DMS 273 treated with DMSO at 0.1 percent for 48 hours (cell line): ENCODE measurements at places on chromosomes 3 and 15.

DNA sequence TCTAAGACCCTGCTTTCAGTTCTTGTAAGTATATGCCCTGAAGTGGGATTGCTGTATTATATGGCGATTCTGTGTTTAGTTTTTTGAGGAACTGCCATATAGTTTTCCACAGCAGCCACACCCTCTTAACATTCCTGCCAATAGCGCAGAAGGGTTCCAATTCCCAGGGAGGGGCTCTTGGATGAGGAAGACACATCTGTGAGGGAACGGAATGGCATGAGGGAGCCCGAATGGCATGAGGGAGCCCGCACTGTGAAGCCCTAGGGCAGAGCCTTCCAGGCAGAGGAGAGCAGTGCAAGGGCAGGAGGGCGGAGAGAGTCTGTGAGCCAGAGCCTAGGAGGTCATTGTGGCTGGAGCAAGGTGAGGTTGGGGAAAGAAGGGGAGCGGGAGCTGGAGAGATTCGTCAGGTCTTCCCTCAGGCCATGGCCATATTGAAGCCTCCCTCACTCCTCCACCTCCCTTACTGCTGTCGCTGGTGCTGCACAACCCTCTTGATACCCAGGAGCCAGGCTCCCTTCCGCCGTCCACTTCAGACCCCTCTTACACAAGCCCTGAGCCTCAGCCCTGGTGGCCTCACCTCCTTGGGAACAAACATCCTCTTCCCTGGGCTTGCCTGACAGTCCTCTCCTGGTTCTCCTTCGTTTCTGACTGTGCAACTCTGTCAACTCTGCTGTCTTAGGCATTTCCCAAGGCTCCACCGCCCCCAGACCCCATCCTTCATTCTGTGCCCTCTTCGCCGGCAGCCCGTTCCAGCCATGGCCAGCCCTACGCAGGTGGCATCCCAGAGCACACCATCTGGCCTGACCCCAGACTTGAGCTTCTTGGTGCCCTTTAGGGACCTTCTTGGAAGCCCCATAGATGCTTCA, 51.4 kb downstream of the FGD5 start:
- DNase-seq, result no peak

DNA sequence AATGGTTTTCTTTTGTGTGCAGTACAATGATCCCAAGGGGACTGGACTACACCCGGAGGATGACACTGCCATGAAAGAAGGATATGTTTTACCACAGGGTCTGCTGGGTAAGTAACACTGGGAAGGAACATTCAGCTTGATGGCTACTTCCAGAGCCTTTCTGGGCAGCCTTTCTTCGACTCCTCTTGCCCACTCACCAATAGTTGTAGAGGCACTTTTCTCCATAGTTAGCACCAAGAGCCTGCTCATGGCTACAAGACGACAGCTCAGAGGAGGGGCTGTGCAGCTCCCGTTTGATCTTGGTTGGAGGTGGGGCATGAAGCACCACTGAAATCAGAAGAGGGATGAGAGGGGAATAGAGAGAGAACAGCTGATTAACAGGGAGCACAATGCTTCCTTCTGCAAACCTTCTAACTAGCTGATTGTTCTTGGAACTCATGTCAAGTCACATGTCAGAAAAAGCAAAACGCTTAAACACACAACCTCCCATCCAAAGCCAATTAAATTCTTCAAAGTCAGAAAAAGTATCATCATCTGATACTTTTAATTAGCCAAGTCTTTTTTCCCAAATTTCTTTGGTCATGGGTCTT, 27.9 kb downstream of the ETV5 start:
- DNase-seq, result no peak

DNA sequence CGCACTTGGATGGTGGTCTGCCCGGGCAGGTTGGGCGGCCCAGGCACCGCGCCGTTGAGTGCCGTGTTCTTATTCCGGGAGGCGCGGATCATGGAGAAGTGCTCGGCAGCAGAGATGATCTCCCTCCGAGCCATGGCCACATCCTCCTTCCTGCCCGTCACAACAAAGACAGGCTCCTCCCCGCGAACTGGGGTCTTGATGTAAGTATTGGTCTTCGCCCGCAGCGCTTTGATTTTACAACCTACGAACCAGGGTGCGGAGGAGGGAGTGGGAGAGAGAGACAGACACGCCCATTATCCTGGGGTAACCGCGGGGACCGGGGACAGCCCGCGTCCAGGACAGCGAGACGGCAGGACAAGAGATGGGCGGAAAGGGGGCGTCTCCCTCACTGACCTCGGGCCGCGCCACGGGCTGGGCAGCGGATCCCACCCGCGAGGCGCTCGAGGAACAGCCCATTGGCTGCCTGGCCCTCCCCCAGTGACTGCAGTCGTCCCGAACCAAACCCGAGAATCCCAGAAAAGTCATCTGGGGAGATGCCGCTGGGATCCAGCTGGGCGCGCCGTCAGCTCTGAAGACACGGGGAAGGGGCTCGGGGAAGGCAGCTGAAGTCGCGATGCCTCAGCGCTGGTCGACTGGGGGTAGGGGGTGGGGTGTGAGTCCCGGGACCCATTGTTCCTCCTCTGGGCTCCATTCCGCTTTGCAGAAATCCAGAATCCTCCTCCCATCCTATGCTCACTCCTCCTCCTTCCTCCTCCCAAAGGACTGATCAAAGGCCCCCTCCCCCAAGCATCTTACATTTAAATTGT, 1.2 kb downstream of the MEX3B start:
- no peak for DNase-seq

DNA sequence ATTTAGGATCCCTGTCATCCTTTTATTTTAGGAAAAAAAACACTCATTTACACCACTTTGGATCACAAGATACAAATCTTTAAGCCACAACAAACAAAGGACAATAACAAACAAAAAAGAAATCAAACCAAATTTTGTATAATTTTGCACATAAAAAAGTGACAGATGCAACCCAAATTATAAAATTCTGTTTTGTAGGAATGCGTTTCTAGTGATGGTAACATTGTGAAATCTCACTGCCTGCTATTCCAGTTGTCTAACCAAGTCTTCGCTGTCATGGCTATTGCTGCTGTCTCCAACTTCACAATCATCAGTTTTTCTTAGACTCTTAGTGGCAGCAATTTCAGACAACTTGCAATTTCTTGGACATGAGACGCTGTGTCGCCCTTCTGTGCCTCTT, 58.3 kb upstream of the ARL6 start:
- no peak for DNase-seq

- no peak for DNase-seq
These were observed 121.4 kb downstream of the GABRG3 start for GRCh38 chr15:27092390-27092789.

DNA sequence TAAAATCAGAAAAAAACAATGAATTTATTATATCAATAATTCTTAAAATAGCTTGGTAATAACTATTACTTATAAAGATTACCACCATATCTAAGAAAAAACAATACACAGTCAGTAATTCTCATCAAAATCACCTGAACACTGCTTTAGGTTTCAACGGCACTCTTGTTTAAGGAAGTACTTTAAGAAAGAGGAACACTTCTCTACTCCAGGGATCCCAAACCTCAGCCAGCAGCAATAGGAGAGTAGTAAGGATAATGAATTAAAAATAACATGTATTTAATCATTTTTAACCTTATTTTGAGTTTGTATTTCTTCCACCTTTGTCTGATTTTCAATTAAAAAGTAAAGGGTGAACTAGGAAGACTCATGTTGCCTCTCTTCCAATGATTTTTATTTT, 494.0 kb upstream of the NR2F2 start:
- DNase-seq, result no peak

- no peak for DNase-seq
These were observed 26.8 kb upstream of the DUT start for GRCh38 chr15:48304398-48304797.

DNA sequence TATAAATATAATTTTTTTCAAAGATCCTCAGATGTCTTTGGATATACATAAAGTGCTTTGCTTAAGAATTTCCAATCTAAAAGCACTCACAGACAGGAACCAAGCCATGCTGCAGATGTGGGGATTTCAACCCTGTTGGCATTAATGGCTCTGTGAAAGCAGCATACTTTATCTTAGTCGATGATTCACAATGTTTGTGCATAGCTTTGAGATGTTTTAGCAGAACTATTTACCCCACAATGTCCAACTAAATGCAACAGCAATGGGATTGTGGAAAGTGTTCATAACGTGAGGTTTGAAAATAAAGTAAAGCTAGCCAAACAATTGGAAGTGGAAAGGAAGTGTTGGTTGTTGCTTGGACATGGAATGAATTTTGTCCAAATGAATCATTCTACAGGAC, 371.4 kb downstream of the SOX2 start:
- DNase-seq, result no peak

- DNase-seq, result no peak
These were observed 260.2 kb upstream of the NAALADL2 start for GRCh38 chr3:174598885-174599439.

- DNase-seq, result no peak
These were observed 90.8 kb downstream of the ANP32A start for GRCh38 chr15:68729789-68730411.

DNA sequence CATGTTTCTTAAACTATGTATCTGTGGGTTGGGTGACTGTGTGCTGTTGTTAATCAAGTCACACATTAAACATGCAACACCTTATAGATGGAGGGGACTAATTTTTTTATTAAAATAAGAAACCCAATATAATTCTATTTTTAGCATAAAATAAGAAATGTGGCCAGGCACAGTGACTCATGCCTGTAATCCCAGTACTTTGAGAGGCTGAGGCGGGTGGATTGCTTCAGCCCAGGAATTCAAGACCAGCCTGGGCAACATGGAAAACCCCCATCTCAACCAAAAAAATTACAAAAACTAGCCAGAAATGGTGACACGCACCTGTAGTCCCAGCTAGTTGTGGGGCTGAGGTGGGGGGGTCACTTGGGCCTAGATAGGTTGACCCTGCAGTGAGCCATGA, 1021.0 kb downstream of the EPHA3 start:
- no peak for DNase-seq

DNA sequence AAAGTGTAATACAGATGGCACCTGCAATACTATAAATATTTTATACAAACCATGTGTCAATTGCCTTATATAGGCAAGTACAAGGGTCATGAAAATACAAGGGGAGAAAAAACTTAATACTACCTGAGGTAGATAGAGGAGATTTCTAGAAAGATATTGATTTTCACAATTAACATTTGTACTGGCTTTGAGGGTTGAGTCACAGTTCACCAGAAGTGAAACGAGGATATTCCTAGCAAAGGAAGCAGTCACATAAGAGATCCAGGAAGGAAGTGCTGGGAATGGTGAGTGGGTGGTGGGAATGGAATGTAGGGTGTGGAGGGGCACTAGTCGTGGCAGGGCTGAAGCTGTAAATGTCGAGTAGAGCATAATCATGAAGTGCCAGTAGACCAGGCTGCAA, 108.7 kb downstream of the P2RY1 start:
- DNase-seq, result no peak

GRCh38 chr15:97482521-97482920, 478.0 kb upstream of the ARRDC4 start:
- no peak for DNase-seq

- DNase-seq, result no peak
These were observed 456.2 kb downstream of the TBL1XR1 start for GRCh38 chr3:176740906-176741663.

- no peak for DNase-seq
These were observed 73.4 kb downstream of the PLXNA1 start for GRCh38 chr3:127056281-127056680.

DNA sequence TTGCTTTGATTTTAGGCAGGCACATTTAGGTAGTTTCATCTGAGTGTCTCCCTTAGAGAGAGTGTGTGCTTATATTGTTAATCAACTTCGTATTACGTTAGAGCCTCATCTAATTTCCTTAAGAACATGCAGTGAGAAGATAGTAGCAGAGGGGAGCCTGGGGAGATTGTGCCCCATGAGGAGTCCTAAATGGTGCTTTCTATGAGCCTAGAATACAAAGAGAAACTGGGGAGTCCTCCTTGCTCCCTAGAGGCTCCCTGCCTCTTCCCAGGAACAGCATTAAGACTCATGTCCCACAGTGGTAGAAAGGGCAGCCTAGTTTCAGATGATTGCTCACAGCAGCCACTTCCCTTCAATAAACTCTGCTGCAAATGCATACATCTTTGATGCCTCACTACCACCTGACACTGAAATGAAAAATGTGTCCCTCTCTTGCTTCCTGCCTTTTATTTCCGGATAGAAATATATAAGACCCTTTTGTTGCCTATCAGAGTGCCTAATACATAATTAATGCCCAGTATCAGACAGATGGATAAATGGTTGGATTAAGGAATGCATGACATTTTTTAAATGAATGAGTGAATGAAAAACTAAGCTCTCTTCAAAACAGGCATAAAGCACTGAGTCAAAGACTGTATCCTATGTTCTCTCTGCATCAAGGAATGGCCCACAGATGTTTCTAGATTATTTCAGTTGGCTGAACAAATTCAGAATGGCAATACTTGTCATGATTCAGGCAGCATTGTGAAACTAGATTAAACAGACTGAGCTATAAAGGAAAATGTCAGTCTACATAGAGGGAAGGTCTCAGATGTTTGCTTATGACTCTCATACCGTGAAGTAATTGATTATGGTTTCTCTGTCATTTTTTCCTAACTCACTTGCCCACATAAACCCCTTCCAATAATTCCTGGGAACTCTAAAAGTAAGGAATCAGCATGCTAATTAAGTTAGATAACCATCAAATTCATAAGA, 362.1 kb downstream of the LRRC3B start:
- no peak for DNase-seq
